ENCODE measurements at places on chromosomes 7 and 10.

DNA sequence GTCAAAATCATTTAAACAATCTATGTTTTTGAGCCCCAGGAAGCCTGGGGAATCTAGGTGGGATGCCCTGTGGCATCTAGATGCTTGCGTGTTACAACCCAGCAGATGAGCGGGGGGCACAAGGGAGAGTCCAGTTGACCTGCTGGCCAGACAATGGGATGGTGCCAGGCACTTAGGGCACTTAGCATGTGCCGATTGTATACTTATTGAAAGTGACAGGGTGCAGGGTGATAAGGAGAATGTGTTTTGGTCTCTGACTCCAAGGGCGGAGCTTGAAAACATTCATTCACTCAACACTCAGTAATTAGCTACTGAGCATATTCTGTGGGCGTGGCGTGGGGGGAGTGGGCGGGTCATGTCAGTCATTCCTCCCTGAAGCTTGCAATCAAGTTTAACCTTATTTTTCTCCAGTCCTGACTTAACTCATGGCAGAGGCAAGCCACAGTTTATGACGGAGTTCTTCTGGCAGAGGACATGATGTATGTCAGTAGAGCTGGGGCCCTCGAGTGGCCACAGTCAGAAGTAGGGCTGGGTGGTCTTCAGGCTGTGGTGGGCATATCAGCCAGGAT, 115.1 kb downstream of the PRKCQ start:
- no peak for DNase-seq

GRCh38 chr7:50314836-50315592, 10.5 kb downstream of the IKZF1 start:
- DNase-seq: peak; percentile 48

DNA sequence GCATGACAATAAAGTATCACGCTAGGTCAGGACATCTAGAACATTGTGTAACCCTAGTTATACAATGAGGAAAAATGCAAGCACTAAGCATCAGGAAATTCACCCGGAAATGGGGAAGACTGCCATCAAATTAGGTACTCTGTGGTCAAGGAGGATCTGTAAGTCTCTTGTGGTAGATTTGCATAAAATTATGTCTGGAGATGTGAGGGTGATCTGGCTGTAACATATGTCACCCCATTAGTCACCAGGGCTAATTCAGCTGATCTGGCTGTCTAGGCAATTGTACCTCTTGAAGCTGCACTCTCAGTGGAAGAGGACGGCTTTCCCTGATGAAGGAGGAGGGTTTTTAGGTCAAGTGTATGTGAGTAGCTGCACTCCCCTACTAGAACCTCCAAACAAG, 14.8 kb downstream of the AKR1D1 start:
- DNase-seq: no peak

DNA sequence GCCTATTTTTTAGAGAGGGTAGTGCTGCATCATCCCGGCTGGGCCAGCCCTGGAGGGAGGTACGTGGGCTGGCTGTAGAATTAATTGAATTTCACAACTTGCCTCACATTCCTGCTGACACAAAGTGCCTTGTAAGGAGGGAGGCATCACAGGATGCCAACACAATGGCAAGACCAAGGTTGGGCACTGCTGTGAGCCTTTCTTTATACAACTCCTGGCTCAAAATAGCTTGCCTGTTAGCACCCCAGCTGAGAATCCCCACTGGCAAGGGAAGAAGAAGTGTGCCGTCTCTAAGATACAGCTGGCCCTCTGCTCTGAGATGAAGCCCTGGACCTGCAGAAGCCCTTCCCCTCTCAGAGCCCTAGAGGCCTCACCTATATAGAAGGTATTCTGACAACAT, 873.9 kb downstream of the GRID1 start:
- DNase-seq: no peak

DNA sequence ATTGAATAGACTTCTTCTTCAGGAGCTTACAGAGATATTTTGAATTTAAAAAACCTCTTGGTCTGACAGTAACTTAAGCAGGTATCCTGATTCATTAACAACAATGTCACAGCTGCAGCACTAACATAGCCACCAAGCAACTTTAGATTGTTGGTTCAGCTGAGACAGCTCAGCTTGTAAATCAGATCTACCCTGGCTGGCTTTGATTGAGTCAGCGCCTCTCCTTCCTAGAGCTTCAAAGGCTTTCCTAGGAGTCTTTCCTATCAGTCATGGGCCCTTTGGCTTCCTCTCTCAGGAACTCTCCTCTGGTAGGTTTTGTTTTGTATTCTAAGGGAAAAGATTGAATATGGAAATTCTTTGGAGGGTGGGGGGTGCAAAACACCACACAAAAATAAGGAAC, 70.7 kb upstream of the STEAP4 start:
- DNase-seq: no peak

- DNase-seq: no peak
Observed at GRCh38 chr10:28120043-28120749, 121.3 kb upstream of the ODAD2 start.

GRCh38 chr7:46160861-46161260, 239.8 kb upstream of the IGFBP3 start:
- DNase-seq: no peak

DNA sequence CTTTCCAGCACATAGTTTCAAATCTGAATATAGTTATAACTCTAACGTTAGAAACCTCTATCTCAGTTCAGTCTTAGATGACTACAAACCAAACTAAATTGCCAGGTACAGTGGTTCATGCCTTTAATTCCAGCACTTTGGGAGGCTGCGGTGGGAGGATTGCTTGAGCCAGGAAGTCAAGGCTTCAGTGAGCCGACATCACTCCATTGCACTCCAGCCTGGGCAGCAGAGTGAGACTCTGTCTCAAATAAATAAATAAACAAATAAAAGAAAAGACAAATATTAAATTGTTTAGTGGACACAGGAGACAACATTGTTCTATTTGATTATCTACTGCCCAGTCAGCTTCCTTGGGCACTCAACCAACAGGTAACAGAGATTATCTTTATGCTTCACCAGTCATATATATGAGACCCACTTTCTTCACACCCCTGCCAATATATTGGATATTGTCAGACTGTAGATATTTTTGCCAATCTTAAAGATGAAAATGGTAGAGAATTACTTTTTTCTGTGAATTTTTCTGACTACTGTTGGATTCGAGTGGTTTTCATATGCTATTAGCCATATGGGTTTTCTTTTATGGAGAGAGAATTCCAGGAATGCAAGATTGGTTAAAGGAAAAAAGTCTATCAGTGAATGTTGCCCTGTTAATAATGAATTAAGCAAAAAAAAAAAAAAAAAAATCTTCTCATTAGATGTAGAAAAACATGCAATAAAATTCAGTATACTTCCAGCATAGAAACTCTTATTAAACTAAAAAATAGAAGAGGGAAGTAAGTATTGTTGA, 16.0 kb downstream of the HDAC9 start:
- no peak for DNase-seq

- no peak for DNase-seq
Observed at GRCh38 chr10:121823993-121824463, 103.8 kb downstream of the ATE1 start.

- no peak for DNase-seq
Observed at GRCh38 chr7:123190109-123190831, 9.5 kb downstream of the SLC13A1 start.

- no peak for DNase-seq
Observed at GRCh38 chr7:94643771-94644545, 12.0 kb downstream of the SGCE start.
